ENCODE measurements at places on chromosomes 3 and 15.

- H3K27ac ChIP-seq, result no peak overlapping the region
- no peaks in the 10 kb centered on the region for H3K27me3 ChIP-seq
- no peak overlapping the region for H3K4me3 ChIP-seq
- DNase-seq, result no peak
Observed at GRCh38 chr3:156382458-156383346, 172.2 kb downstream of the SSR3 start.

DNA sequence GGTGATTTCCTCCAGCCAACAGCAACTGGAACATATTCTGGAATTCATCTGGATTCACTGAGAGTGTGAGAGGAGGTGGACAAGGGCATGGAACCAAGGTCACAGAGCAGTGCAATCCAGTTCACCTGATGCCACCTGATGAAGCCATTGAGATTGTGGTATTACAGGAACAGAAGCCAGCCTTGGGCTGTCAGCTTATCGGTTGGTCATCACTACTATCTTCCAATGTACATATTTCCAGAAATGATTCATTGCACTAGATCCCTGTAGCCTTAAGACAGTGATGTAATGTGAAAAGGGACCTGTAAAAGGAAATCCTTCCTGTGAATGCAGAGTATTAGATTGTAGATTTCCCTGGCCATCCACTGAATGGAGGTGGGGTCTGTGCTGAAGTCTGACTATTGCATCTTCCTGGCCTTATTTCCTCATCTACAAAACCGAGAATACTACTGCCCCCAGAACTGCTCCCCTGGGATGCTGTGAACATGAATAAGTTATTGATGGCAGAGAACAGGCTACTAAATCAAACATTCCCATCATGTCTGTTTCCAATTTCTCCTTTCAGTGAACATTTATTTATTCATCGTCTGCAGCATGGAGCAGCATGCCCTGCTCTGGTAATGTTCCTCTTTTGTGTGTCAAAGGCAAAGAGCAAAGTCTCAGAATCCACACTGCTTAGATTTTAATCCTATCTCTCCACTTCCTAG is 47.4 kb upstream of the TPM1 start:
- no peak for DNase-seq
- no peak overlapping the region for H3K27ac ChIP-seq
- H3K36me3 ChIP-seq, result no peaks in the 10 kb centered on the region
- H3K4me3 ChIP-seq, result no peak overlapping the region
- H3K4me1 ChIP-seq, result no peaks in the 10 kb centered on the region

GRCh38 chr3:193928354-193929209 is 207.4 kb upstream of the HES1 start:
- H3K36me3 ChIP-seq, result no peaks in the 10 kb centered on the region
- no peaks in the 10 kb centered on the region for H3K27me3 ChIP-seq
- no peak overlapping the region for H3K4me3 ChIP-seq
- H3K4me1 ChIP-seq, result no peaks in the 10 kb centered on the region
- no peak for DNase-seq

- no peaks in the 10 kb centered on the region for H3K36me3 ChIP-seq
- H3K4me3 ChIP-seq, result peak overlapping the region; percentile 97
- peak overlapping the region; percentile 93 for H3K27ac ChIP-seq
- DNase-seq, result no peak
- H3K27me3 ChIP-seq, result no peaks in the 10 kb centered on the region
- H3K4me1 ChIP-seq, result peaks cover 44% of the 10 kb centered on the region
Observed at GRCh38 chr3:50616003-50616769, 765 bp upstream of the MAPKAPK3 start.

GRCh38 chr3:156764751-156765150 is 61.4 kb upstream of the LEKR1 start:
- H3K27ac ChIP-seq, result no peak overlapping the region
- DNase-seq, result no peak
- H3K4me3 ChIP-seq, result no peak overlapping the region
- no peaks in the 10 kb centered on the region for H3K27me3 ChIP-seq

GRCh38 chr15:82081914-82082762 is 36.3 kb upstream of the MEX3B start:
- H3K27me3 ChIP-seq, result peaks cover 24% of the 10 kb centered on the region
- H3K36me3 ChIP-seq, result no peaks in the 10 kb centered on the region
- H3K27ac ChIP-seq, result no peak overlapping the region
- no peak overlapping the region for H3K4me3 ChIP-seq
- H3K4me1 ChIP-seq, result no peaks in the 10 kb centered on the region

DNA sequence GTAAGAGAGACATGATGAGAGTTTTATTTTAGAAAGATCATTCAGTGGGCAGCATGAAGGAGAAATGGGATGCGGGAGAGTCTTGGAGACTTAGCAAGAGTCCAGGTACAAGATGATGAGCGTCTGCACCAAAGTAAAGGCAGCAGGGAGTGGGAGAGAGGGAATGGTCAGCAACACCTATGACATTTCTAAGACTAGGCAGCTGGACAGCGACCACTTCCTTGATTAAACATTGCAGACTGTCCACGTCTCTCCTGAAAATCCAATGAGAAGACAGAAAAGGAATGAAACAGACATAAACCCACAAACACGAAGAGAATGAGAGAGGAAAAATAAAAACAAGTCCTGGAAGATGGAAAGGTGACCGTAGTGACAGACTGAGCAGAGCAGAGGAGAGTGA is 46.7 kb upstream of the HEG1 start:
- no peak for DNase-seq
- H3K4me1 ChIP-seq, result peaks cover 2% of the 10 kb centered on the region
- no peaks in the 10 kb centered on the region for H3K27me3 ChIP-seq
- H3K4me3 ChIP-seq, result no peak overlapping the region
- no peak overlapping the region for H3K27ac ChIP-seq

GRCh38 chr3:129958755-129959154 is 15.8 kb upstream of the TRH start:
- no peaks in the 10 kb centered on the region for H3K4me1 ChIP-seq
- H3K27ac ChIP-seq, result no peak overlapping the region
- H3K36me3 ChIP-seq, result no peaks in the 10 kb centered on the region
- H3K4me3 ChIP-seq, result no peak overlapping the region
- H3K27me3 ChIP-seq, result peaks cover 32% of the 10 kb centered on the region

DNA sequence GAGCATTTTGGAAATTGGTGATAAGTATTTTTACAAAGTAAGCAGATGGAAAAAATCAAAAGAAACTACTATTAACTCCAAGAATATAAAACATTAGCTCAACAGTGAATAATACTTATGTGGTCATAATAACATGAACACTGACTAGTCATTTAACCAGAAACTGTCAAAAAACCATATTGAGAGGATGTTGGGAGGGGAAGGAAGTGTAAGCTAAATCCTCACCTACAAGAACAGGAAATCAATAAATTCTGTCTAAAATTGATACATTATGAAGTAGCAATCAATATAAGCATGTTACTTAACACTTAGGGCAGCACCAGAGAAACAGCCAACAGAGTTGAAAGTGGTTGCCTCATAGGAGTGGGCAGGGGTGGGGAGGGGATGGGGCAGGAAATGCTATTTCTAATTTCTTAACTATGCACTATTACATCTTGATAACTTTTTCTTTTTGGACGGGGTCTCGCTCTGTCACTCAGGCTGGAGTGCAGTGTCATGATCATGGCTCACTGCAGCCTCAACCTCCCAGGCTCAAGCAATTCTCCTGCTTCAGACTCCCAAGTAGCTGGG is 41.7 kb downstream of the CCR3 start:
- H3K27ac ChIP-seq, result no peak overlapping the region
- no peaks in the 10 kb centered on the region for H3K36me3 ChIP-seq
- no peak overlapping the region for H3K4me3 ChIP-seq
- H3K4me1 ChIP-seq, result no peaks in the 10 kb centered on the region
- DNase-seq, result no peak
- no peaks in the 10 kb centered on the region for H3K27me3 ChIP-seq

DNA sequence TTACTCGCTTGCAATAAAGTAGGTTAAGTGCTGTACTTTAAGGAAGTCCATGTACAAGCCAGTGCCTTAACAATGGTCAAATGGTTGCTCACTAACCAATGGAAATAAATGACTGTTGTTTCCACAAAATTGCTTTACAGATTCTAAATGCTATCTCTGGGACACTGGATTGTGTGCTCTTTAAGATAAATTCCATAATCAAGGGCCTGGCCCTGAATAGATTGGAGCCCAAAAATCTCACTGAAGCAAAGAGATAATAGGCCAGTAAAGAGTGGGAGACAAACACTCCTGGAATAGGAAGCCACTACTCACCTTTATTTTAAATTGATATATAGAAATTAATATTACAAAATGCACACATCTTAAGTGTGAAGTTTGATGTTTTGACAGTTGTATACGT is 62.4 kb upstream of the GOLGA6B start:
- H3K4me1 ChIP-seq, result no peaks in the 10 kb centered on the region
- DNase-seq, result no peak
- H3K36me3 ChIP-seq, result peaks cover 3% of the 10 kb centered on the region
- no peak overlapping the region for H3K27ac ChIP-seq
- no peak overlapping the region for H3K4me3 ChIP-seq
- no peaks in the 10 kb centered on the region for H3K27me3 ChIP-seq

GRCh38 chr3:97264180-97264579 is 449.8 kb downstream of the EPHA6 start:
- H3K27ac ChIP-seq, result no peak overlapping the region
- H3K27me3 ChIP-seq, result no peaks in the 10 kb centered on the region
- DNase-seq, result no peak
- no peak overlapping the region for H3K4me3 ChIP-seq
- peaks cover 5% of the 10 kb centered on the region for H3K4me1 ChIP-seq

- no peak for DNase-seq
- no peaks in the 10 kb centered on the region for H3K36me3 ChIP-seq
- H3K4me3 ChIP-seq, result peak overlapping the region; percentile 30
- H3K27me3 ChIP-seq, result peaks cover 59% of the 10 kb centered on the region
Observed at GRCh38 chr3:192514754-192515663, 212.3 kb downstream of the FGF12 start.

- H3K27ac ChIP-seq, result no peak overlapping the region
- H3K4me1 ChIP-seq, result no peaks in the 10 kb centered on the region
- no peaks in the 10 kb centered on the region for H3K27me3 ChIP-seq
- DNase-seq, result no peak
- peaks cover 90% of the 10 kb centered on the region for H3K36me3 ChIP-seq
Observed at GRCh38 chr3:23895181-23895580, 21.6 kb downstream of the NKIRAS1 start.
